ENCODE measurements at places on chromosomes 1 and 21. TPM values are rescaled to one million over a fixed set of nuclear protein-coding genes. Genes with fewer than 3 reads are reported as not detected.

Gene ENSA
- 110 TPM for total RNA-seq

DNA sequence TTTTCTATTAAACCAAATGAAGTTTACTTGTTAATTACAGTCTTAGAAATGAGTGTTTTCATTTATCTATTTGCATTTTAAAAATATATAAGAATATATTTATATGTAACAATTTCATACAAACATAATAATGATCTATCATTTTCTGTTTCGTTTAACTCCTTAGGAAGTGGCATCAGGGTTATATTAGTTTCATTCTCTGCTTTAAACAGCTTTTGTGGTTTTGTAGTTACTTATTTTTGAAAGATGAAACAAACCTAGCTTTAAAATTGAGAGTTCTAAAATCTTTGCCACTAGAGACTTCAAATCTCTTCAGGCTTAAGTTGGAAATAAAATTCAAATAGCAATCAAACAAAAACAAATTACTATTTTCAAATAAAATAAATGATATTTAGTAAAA, 2110.6 kb downstream of the MRPL39 start:
- DNase-seq, result no peak

DNA sequence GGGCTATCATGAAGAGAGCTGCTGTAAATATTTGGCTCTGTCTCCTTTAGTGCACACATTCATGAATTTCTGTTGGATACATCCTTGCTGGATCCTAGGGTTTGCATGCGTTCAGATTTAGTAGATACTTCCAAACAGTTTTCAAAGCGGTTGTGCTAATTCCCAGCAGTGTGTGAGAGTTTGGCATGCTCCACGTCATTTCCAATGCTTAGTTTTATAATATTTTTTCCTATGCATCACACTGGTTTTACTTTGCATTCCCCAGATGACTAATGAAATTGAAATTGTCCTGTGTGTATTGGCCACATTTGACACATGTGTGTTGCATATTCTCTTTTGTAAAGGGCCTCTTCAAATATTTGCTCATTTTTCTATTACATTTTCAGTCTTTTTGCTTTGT, 18.5 kb upstream of the AADACL3 start:
- no peak for DNase-seq

- no peak for DNase-seq
These were observed 119.2 kb downstream of the FOXD2 start for GRCh38 chr1:47557066-47557465.

Data from esophagus muscularis mucosa (tissue), 4 donors.